ENCODE measurements at places on chromosomes 2 and 18. TPM values are rescaled to one million over a fixed set of nuclear protein-coding genes. Genes with fewer than 3 reads are reported as not detected.

Gene ACMSD
- not detected for total RNA-seq

Gene CFAP221
- not detected for total RNA-seq

Gene GKN2
- total RNA-seq = not detected

Gene SLC11A1
- total RNA-seq = not detected

Gene CHPF
- 113 TPM for total RNA-seq

Gene DSG1
- not detected for total RNA-seq

Gene SERPINB3
- not detected for total RNA-seq

Gene NXPH2
- 8.3 TPM for total RNA-seq

Gene RGPD3
- 0.39 TPM for total RNA-seq

Gene MRPL53
- 30.4 TPM for total RNA-seq

Gene SGPP2
- not detected for total RNA-seq

Gene CERS6
- total RNA-seq = 33.0 TPM

Gene MAPRE3
- 0.50 TPM for total RNA-seq

Gene ASB18
- total RNA-seq = 1.1 TPM

Gene STAT4
- 0.89 TPM for total RNA-seq

Gene UGT1A1
- not detected for total RNA-seq

Gene RESP18
- total RNA-seq = not detected

Gene ERLEC1
- 79.2 TPM for total RNA-seq

Gene FZD7
- total RNA-seq = 90.7 TPM

Gene MYOM1
- total RNA-seq = not detected

Gene AQP12B
- not detected for total RNA-seq

Gene OSR1
- total RNA-seq = 1.9 TPM
